Lower lobe of right lung (tissue), 2 donors: ENCODE measurements at places on chromosomes 4 and X.

GRCh38 chrX:71111141-71111843, at the start of gene IL2RG:
TSS of gene IL2RG (minus strand) at chrX:71111577. CDS start at chrX:71111539, 38 bp downstream.
- DNase-seq, result no peak

GRCh38 chr4:154422152-154422551, 69.4 kb downstream of the DCHS2 start:
- DNase-seq, result no peak

DNA sequence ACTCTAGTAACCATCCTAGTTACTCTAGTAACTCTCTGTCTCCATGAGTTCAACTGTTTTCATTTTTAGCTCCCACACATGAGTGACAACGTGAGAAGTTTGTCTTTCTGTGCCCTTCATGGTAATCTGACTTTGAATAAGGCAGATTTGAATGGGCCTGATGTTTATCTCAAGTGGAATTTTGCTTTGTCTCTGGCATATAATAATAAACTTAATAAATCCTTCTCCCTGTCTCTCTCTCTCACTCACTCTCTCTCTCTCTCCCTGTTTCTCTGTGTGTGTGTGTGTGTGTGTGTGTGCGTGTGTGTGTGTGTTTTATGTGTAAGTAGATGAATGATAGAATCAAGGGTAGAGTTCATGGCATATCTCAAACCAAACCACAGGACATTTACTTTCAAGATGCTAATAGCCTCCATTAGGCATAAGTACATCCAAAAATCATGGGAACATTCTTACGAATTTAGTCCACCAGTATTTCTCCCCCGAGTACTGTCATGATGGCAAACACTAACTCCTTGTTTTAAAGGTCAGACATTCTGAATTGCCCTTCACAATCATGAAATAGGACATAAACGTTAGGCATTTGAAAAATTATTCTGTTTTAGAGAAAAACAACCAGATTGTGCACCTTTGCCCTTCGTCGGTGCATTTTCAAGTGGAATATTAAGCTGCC, 193.1 kb downstream of the SPATA18 start:
- DNase-seq, result no peak

GRCh38 chr4:47915378-47915777, 995 bp upstream of the NFXL1 start:
- DNase-seq, result no peak

GRCh38 chrX:31007321-31007720, 64.5 kb downstream of the FTHL17 start:
- DNase-seq, result no peak

DNA sequence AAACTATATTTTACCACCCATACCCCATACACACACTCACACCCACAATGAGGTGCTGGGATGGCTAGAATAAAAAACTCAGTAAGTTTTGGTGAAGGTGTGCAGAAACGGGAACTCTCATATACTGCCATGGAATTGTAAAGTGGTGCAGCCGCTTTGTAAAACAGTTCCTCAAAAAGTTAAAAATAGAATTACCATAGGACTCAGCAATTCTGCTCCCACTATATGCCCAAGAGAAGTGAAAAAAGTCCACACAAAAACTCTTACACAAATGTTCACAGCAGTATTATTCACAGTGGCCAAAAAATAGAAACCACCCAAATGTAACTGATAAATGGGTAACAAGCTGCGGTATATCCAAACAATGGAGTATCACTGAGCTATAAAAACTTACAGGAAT, 6.5 kb downstream of the CENPU start:
- DNase-seq, result no peak

DNA sequence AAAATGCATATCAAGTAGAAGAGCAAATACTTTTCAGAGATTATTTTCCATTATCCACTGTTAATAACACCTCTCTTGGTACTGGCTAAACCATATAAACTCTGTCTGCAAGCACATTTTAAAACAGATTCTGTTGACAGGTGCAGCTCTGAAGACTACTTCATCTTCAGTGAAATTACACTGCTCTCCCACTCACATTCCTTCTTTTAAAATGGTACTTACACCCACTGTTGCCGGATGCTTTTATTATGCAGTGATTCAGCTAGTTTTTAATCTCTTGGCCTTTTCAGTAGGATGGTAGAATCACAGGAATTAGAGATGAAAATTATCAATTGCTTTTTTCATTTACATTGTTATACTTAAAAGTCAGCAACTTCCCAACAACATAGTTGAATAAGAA, 381.6 kb downstream of the GASK1B start:
- no peak for DNase-seq

DNA sequence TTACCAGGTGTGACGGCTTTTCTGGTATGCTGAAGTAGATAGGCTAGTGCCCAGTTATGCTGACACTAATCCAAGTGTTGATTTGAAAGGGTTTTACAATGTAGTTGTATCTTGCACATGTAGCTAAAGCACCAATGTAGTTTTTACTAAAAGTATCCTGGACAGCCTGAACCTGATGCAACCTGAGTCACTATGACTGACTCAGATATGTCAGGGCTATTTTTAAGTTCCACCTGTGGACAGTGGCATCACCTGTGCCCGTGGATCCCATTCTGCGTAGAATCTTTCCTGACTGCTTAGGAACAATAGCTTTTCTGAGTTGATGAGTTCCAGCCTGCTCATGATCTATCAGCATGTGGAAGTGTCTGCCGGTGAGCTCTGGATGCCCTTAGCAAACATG, 58.1 kb downstream of the CCNG2 start:
- no peak for DNase-seq

DNA sequence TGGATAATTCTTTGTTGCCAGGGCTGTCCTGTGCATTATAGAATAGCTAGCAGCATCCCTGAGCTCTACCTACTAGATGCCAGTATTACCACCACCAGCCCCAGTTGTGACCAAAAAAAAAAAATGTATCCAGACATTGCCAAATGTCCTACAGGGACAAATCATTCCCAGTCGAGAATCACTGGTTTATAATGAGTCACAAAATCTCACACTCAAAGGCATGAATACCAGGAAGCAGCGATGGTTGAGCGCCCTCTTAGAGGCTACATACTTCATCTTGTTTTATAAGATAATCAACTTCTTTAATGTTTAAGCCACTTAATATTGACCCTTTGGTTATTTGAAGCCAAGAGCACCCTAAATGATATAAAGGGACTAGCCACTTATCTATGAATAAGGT, 297.3 kb downstream of the DHX15 start:
- no peak for DNase-seq

DNA sequence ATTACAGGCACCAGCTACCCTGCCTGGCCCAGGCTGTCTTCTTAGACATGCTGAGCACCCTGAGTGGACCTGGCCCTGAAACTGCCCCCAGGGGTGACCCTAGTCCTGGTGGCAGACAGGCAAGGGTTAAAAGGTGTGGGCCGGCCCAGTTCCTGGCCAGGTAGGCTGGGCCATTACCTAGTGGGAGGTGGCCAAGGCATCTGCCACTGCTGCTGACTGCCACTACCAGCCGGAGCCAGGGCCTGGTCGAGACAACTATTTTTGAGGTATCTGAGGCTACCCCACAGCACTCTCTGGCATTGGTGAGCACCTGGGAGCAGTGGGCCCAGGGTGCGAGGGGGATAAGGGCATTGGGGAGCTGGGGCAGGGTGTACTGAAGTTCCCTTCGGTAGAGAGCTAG, at the start of gene CCDC120:
Gene CCDC120 (plus strand): TSS at position 206 of the 400 bp plus-strand sequence. CDS start 3,043 bp downstream, outside the sequence.
- DNase-seq, result peak; percentile 51

- DNase-seq, result no peak
Observed at GRCh38 chr4:136106753-136107152, 1425.5 kb downstream of the PCDH18 start.

- DNase-seq, result no peak
Observed at GRCh38 chr4:52711834-52712250, 39.4 kb downstream of the ERVMER34-1 start.

- DNase-seq, result no peak
Observed at GRCh38 chrX:16484338-16484737, 165.6 kb upstream of the S100G start.

GRCh38 chrX:82648062-82648461, 860.0 kb upstream of the POU3F4 start:
- DNase-seq, result no peak

DNA sequence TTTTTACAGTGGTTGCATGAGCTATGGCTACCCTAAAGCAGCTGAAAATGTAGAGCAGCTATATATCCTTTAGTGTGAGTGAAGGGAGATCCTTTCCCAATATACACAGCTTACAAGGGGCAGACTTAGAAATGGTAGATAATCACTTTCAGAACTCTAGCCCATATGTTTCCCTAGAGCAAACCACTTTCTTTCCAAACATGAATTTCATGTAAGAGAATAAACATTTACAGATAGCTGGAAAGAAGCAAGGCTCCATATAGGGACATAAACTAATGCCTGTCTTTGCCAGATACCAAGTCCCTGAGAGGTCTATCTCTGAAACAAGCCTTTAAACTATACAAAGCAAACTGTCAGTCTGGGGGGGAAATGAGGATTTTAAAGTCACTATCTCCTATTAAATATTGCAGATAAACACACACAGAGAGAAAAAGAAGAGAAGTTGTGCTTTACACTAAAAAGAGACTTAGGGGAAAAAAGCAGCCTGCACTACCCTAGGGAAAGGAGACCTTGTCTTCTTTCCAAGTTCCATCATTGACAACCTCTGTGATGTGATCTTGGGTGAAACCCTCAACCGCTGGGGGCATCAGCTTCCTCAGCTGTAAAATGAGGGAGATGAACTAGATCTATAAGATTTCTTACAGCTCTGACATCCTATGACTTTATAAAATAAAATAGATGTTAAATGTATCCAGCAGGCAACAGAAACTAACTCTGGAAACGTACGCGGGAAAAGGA, 73.6 kb downstream of the TMEM156 start:
- no peak for DNase-seq

GRCh38 chr4:5120468-5120867, 69.2 kb downstream of the STK32B start:
- no peak for DNase-seq

- DNase-seq, result no peak
Observed at GRCh38 chr4:176805155-176805554, 12.4 kb upstream of the VEGFC start.

DNA sequence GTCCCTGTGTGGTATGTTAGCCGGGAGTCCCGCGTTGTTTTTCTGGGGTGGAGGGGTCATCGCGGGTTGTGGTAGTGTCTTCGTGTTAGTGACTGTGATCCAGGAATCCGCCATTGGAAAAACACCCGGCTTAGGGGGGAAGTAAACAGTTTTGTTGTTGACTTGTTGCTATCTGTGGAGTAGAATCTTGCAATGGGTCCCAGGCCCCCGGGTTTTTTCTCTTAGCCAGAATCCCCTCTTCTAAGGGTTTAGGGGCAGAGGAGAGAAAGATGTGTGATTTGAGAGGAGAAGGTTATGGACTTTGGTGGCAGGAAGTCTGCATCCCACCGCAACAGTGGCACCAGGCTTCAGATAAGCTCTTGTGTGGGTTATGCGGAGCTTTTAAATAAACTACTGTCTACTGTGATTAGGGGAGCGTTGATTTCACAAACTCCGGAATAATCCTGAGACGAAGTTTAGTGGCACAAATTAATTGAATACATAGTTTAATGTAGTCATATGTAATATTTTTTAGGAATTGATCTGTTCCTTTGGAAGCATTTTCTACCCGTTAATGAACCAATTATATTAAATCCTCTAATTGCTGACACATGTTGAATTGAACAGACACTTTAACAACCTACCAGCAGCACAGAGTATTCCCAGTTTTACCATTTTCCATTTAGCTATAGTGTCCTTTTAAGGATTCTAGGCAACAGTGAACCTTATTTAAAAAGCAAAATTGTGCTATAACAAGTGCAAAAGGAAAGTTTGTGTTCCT, 1.4 kb downstream of the DDX3X start:
- DNase-seq, result no peak

DNA sequence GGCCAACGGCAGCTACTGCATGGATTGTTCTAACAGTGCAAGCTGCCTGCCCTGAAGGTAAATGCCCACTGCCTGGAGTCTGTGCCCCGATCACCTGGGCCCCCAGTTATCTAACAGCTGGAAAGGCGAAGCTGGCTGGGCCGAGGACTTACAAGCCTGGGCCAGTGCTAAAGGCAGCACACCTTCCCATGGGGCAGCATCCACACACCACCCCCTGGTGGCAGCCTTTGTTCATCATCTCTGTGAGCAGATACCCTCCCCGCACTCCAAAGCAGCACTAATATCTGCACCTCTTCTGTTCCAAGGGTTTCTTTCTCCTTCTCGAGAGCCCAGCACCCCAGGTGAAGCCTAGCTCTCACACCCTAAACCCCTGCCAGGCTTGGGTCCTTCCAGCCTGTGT, 7.6 kb downstream of the SLC2A9 start:
- peak; percentile 62 for DNase-seq

GRCh38 chr4:35975617-35976355, 268.5 kb downstream of the ARAP2 start:
- DNase-seq, result no peak

GRCh38 chrX:16882169-16882568, 12.0 kb upstream of the RBBP7 start:
- peak; percentile 52 for DNase-seq

GRCh38 chr4:116926631-116927295, 158.6 kb downstream of the TRAM1L1 start:
- DNase-seq, result no peak

DNA sequence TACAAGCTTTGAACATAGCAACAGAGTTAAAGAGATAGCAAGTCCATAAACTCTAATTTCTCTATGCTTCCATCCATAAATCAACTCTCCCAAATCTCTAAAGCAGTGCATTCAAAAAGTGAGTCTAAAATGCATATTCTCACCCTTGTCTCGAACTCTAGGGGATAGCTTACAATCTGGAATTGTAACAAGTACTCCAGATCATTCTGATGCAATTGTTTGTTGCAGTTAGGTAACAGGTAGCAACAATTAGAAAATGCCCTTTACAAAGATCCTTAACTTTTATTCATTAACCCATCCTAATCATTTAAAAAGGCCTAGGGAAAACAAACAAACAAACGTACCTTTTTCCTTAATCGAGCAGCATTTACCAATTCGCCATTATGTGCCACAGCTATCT, 18.9 kb upstream of the AASDH start:
- DNase-seq, result no peak

GRCh38 chr4:26787461-26788340, 72.9 kb upstream of the STIM2 start:
- no peak for DNase-seq
